Naive thymus-derived CD8-positive, alpha-beta T cell (primary cell): ENCODE measurements at places on chromosomes 4 and X. TPM values are rescaled to one million over a fixed set of nuclear protein-coding genes. Genes with fewer than 3 reads are reported as not detected.

The SCOC gene
- 26.3 TPM for total RNA-seq

The NSDHL gene
- total RNA-seq: 7.6 TPM

The GPM6B gene
- total RNA-seq: not detected

The STPG2 gene
- total RNA-seq: 0.47 TPM

The CT45A1 gene
- total RNA-seq: not detected

The CMC4 gene
- total RNA-seq: 5.3 TPM

The CXCL6 gene
- not detected for total RNA-seq

The KLF8 gene
- total RNA-seq: 2.1 TPM

The RHOXF2 gene
- total RNA-seq: not detected
